ENCODE measurements at places on chromosomes 1 and 21. TPM values are rescaled to one million over a fixed set of nuclear protein-coding genes. Genes with fewer than 3 reads are reported as not detected.
A peak's percentile ranks its signal among the peaks of the same experiment; 100 is the strongest.

- no peak for DNase-seq
These were observed 143.2 kb downstream of the RASAL2 start for GRCh38 chr1:178237121-178237520.

DNA sequence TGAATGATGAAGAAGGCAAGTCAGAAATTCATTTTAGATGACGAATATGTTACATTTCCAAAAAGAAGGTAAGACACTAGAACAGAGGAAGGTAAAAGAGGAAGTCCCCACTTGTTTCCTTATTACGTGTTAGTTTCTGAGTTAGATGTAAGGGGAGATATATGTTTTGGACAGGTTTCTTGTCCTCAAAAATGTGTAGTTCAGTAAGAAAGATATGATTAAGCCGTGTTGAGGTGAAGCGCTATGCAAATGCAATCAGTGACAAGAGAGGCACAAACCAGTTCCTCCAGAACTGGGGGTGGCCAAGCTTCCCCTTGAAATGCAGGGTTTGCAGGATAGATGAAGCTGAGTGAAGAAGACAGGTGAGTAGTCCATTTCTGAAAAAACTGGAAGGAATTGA lies 293.3 kb upstream of the RUNX1 start:
- no peak for DNase-seq

DCDC2B gene
- total RNA-seq, result not detected

GRCh38 chr1:91798740-91799139 lies 87.2 kb downstream of the TGFBR3 start:
- DNase-seq, result no peak

DNA sequence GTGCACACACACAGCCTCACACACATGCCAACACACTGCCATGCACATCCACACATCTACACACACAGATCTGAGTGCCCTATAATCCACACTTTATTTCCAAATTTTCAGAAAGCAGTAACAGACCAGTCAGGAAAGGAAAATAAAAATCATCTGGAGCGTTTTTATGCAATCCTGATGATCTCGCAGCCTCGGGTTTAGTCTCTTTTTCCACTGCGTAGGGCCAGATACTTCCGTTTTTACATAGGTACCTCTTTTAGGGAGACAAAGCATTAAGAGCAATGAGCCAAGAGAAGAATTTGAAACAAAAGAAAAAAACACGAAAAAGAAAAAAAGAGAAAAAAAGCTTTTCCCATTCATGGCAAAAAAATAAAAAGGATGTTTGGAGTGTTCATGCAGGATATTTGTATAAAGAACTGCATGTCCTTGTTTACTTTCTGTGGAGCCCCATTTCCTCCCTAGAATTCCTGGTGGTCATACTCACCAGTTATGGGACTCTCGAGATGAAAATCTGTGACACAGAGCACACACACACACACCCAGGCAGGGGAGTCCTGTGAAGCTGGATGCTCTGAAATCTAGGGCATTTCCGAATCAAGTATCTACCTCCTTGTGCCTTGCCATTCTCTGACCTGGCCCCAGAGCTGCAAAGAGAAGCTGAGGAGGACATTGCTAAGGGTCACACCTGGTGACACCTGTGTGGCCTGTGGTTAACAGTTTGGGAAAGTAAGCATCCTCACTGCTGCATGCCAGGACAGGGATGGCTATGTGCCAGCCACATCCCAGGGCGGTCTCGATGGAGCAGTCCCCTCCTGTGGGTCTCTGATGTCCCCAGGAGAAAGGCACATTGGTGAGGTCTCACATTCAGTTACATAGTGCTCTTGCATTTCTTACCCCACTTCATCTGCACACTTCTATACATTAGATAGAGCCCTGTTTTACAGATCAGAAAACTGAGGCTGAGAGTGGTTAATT lies 83.6 kb downstream of the RUNX1 start:
- DNase-seq, result no peak

GRCh38 chr1:156927215-156928042 lies 7.0 kb downstream of the LRRC71 start:
- peak; percentile 77 for DNase-seq

- no peak for DNase-seq
These were observed 28.5 kb upstream of the RNF2 start for GRCh38 chr1:185016880-185017279.

DNA sequence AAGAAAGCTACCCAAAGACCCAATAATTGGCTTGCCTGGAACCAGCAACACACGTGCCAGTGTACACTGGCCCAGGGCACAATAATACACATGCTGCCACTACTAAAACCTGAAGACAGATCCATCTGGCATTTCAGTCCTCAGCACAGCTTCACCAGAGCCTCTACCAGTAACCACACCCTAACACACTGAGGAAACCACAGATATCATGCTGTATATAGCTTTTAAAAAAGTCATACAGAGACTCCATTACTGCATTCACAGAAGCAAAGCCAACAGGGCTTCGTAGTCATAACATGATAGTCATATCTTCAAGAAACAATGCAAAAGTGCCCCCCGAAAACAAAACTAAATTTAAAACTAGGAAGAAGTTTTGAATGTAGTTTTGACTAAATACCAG lies 40.6 kb upstream of the NEGR1 start:
- no peak for DNase-seq

KRTAP12-2 gene
- total RNA-seq, result not detected

GRCh38 chr1:201742476-201742875 lies 86.5 kb upstream of the IPO9 start:
- no peak for DNase-seq

GRCh38 chr1:111720274-111720976 lies 18.8 kb downstream of the INKA2 start:
- no peak for DNase-seq

GRCh38 chr1:115179397-115180079 lies 90.2 kb upstream of the TSPAN2 start:
- no peak for DNase-seq

DNA sequence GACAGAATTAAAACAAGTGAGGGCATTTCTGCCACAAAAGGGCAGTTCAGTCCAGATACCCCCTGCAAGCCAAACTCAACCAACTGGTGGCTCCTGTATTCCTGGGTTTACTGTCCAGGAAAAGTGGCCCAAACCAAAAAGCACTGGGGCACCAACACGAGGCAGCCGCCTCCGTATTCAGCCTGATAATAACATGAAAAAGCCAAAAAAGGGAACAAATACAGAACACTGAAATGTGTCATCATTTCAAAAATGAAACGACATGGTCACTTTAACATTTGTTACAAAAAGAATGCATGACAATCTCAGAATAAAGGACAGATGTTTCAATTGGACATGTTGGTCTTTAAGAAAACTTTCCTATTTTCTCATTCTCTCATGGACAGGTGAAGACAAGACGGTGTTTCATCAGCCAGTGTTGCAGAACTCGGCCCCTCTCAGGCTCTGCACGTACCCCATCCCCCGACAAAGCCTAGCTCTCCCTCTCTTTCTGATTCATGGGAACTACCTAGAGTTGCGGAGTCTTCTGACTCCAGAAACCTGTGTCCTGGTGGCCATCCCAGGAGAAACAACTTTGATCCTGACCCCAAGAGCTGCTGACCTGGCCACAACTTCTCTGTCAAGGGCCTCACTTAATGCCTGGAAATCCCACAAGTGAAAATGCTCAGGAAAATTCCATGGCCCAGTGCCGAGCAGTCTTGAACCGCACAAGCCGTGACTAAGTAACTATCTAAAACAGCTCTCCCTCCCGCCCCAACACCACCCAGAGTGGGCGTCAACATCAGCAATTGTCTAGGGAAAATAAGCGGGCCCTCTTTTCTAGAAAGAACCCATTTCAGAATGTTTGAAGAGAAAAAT lies 27.1 kb downstream of the ZBTB17 start:
- DNase-seq, result no peak

IBA57 gene
- 13.2 TPM for total RNA-seq

PWP2 gene
- total RNA-seq, result 6.7 TPM

DNA sequence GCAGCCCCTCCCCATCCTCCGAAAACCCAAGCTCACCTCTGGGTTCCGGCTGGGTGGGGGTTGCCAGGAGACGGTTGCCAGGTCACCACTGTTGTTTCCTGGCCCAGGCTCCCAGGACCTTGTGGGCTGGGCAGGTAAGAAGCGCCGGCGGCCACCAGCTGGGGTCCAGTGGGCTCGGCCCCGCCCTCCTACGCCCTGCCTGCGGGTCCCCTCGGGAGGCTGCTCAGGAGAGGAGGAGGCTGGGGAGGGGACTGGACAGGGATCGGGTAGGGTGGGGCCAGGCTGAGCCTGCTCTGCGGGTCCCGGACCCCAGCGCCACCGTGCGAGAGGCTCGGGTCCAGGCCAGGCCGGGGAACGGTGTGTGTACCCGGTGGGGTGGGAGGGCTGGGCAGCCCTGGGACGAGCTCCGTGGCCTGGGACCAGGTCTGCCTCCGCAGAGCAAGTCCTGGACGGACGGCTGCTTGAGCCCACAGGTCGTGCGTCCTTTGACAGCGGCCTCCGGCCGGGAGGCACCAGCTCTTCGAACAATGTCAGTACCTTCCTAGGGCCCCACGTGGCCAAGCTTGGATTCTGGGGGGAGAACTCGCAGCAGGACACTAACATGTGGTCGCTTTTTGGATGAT lies at the start of gene TTLL10:
Gene TTLL10, plus strand, starts transcription at position 88 of the 623 bp plus-strand sequence. CDS start 5,336 bp downstream, outside the sequence.
- peak; percentile 67 for DNase-seq

- DNase-seq, result no peak
These were observed 7.7 kb downstream of the AMIGO1 start for GRCh38 chr1:109501644-109502363.

GRCh38 chr1:75996196-75996595 lies 64.0 kb upstream of the ASB17 start:
- DNase-seq, result no peak

DNA sequence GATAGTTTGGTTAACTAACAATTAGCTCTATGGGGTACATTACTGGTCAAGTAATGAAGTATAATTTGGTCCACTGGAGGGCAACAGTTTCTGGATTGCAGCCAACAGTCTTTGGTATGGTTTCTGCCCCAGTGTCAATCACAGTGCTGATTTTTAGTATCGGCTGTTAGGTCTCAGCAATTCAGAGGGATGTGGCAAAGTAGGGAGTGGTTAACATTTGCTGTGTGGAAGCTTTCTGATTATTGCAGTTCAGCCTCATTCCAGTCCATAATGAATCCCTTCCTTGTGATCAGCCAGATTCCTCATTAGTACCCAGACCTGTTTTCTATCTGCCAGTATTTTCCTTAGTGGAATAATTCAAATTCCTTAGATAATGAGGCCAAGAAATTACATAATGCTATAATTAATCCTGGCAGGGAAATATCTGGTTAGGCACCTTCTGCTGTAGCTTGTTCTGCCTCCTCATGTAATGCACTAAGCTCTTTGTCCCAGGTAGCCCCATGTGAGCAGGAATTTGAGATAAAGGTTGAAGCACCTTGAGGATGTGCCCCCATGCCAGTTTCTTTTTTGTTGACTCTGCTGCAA lies 14.0 kb downstream of the F3 start:
- DNase-seq, result no peak

DNA sequence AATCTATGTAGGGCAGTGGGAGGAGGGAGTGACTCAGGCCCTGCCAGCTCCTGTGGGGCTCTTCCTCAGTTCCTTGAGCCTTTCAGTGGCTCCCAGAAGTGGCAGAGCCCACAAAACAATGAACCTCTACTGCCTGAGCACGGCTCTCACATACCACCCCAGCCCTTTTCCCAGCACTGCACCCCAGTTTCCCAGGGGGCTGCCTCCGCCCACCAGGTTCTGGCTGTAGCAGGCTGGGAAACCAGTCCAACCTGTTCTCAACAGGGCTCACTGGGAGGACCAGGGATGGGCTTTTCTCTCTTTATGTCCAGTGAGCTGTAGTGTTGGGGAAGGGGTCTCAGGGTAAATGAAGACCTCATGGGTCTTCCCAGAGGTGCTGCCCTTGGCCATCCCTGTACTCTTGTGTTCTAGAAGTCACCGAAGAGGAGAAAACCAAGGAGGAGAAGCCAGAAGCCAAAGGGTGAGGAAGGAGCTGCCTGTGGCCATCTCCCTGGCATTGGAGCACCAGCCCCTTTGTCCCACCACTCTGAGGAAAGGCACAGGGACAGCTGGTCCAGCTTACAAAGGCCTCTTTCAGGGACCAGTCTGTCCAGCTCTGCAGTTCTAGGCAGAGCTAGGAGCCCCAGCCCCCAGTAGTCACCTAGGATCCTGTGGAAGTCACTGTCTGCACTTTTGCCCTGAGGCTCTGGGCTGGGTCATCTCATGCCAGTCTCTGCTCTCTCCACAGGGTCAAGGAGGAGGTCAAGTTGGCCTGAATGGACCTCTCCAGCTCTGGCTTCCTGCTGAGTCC lies 3.5 kb downstream of the MARCKSL1 start:
- no peak for DNase-seq

- no peak for DNase-seq
These were observed 6.6 kb upstream of the TMEM167B start for GRCh38 chr1:109083923-109084322.

ASCL5 gene
- total RNA-seq, result 1.0 TPM

LEFTY2 gene
- total RNA-seq, result not detected

- DNase-seq, result no peak
These were observed 3.9 kb upstream of the TP53BP2 start for GRCh38 chr1:223849352-223850254.

GRCh38 chr1:160575112-160575664 lies 4.1 kb downstream of the CD84 start:
- no peak for DNase-seq

- DNase-seq, result peak; percentile 75
These were observed 61.1 kb downstream of the SDC3 start for GRCh38 chr1:30847358-30847972.

- no peak for DNase-seq
These were observed 5.3 kb downstream of the AKNAD1 start for GRCh38 chr1:108851567-108851966.

DNA sequence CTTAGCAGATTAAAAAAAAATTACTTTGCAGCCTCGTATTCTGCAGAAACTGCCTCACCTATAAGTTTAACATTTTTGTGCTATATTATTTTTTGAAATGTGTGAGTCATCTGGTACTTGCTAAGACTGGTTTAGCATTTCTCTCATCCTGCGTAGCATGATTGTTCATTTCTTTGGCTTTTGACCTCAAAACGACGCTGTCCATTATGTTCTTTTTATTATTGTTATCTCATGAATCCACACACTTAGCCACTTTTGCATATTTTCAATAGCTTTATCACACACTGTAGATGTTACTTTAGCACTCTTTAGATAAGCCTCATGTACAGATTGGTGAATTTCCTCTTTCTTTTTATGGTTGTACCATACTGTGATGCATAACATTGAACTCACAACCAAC lies 1004.9 kb upstream of the NCAM2 start:
- no peak for DNase-seq

- no peak for DNase-seq
These were observed 32.5 kb upstream of the HMCN1 start for GRCh38 chr1:185701650-185702049.

DNA sequence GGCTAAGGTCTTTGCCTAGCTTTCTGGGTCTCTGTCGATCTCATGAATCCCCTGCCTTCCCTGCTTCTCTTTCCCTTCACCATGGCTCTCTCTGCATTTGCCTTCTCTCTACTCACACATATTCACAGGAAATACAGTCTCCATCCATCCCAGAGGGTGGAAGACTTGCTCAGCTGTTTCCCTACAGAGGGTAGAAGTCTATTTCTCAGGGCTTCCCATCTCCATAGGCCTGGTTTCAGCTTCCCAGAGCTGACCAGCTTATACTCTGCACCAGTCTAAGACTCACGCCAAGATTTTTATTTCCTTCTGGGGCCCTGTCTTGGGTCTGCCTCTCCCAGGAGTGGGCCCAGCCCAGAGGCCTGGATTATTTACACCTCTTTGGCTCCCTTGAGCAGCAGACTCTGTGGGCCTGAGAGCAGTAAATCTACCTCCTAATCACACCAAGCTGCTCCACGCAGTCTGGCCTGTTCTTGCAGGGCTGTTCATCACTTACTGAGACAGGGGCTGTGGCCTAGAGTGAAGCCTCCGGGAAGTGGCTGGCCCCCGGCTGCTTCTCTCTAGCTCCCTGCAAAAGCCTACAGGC lies 102.5 kb downstream of the PLXNA2 start:
- DNase-seq, result no peak

SPRR1B gene
- not detected for total RNA-seq

GRCh38 chr1:16205891-16206546 lies 6.4 kb downstream of the ARHGEF19 start:
- no peak for DNase-seq

OR2M3 gene
- not detected for total RNA-seq
